ENCODE measurements at places on chromosomes 16 and 17.
A peak's percentile ranks its signal among the peaks of the same experiment; 100 is the strongest.

- no peak for DNase-seq
Measured at GRCh38 chr17:81154961-81155360, 10.3 kb upstream of the PVALEF start.

DNA sequence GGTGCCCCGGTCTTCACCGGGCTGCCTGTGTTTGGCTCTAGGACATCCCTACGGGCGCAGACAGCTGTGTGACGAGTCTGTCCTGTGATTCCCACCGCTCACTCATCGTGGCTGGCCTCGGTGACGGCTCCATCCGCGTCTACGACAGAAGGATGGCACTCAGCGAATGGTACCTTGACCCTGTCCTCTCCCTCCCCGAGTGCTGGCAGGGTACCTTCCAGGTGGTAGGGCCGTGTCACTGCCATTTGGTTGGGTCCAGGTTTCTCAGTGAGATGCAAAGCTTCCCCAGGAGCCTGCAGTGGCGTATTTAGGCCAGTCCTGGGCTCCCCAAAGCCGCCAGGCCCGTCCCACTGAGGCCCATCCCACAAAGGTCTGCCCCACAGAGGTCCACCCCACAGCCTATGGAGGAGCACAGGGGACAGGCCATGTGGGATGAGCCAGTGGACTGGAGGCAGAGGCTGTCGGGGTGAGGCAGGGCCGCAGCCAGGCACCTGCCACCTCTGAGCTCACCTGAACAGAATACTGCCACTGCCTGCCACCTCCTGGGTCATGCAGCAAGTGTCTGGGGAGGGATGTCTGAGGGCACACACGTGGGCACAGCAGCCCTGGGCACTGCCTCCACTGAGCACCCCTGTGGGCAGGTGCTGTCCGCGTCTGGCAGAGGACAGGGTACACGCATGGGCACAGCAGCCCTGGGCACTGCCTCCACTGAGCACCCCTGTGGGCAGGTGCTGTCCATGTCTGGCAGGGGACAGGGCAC lies 31.4 kb upstream of the CHMP6 start:
- DNase-seq: no peak

DNA sequence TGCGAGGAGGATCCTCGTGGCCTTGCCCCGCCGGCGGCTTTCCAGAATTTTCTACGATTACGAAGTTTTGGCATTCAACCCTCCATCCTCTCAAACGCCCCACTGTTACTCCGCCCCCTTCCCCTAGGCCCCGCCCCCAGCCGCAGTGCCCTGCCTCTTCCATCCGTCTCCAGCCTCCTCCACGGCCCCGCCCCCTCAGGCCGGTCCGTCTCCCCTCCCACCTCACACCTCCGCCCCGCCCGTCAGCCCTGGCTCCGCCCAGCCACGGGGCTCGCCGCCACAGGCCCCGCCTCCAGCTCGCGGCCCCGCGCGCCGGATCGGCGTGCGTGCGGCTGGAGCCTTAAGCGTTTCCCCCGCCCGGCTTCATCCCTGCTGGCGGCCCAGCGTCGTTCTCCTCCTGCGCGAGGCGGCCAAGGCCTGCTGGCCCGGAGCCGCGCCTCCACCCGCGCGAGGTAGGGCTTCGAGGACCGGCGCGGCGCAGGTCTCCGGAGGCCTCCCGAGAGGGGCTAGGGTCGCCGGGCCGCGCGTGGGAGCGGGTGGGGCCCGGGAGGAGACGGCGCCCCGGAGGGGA lies at the start of the genes C17orf67 and DGKE:
TSS of gene C17orf67 (minus strand) at position 112 of the 571 bp plus-strand sequence. CDS start 18,110 bp downstream, outside the sequence.
TSS of gene DGKE (plus strand) at position 343 of the 571 bp plus-strand sequence. CDS start 645 bp downstream, outside the sequence.
- peak; percentile 98 for DNase-seq

DNA sequence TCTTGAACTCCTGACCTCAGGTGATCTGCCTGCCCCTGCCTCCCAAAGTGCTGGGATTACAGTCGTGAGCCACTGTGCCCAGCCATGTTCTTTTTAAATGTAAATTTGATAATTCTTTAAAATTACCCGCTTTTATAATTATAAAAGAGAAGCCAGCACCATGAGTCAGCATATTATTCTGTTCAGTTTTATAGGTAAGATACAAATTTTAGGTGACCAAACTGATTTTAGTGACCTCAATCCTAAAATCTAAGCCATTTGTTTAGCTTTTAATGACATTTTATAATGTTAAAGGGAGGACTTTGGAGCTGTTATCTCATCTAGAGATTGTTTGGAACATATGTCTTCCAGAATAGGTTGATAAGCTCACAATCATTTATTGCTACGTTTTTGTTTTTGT lies 20.8 kb upstream of the PPM1E start:
- DNase-seq: no peak

DNA sequence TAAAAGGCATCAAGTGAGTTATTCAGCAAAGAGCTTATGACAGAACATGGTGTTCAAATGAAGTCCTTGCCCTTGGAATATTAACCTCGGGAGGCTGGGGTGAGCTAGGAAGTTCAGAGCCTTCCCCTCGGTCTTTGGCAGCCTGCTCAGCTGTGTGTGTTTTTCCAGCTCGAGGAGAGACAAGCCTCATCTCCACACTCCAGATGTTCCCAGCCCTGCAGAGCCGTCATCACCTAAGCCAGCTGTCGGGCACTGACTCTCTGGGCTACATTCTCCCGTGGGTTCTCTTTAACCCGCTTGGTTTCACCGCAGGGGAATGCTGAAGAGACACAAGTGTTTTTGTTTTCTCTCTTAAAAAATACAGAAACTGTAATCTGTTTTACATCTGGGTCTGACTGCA lies 47.1 kb downstream of the IRX3 start:
- DNase-seq: peak; percentile 41

GRCh38 chr16:67063008-67063407 lies 34.1 kb downstream of the CBFB start:
- DNase-seq: no peak

GRCh38 chr17:53633856-53634255 lies 188.9 kb upstream of the KIF2B start:
- peak; percentile 38 for DNase-seq

DNA sequence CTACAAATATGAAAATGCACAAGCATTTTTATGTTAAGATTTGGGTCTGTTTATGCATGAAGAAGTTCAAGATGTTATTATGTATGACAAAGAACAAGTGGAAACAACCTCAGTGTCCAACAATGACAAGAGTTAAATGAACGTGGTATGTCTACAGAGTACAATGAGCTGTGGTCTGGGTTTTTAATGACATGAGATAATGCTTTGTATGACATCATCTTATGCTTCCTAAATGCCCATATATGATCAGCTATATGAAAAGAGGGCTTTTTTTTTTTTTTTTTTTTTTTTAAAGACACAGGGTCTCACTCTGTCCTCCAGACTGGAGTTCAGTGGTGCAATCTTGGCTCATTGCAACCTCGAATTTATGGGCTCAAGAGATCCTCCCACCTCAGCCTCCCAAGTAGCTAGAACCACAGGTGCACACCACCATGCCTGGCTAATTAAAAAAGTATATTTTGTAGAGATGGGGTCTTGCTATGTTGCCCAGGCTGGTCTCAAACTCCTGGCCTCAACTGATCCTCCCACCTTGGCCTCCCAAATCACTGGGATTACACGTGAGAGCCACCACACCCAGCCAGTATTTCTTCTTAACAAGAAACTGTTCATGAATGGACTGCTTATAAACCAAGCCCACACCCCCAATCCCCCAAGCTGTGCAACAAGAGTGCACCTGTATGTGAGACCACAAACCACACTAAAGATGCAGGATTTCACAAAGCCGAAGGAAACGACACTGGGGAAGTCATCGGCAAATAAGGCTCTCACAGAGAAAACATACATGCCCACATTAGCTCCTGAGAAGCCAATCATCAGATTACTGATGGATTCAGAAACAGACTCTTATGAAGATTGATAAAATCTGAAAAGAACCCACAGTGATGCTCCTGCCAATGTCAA lies 114.5 kb downstream of the CPPED1 start:
- peak; percentile 6 for DNase-seq

- peak; percentile 55 for DNase-seq
Measured at GRCh38 chr17:77439189-77440018, 298.6 kb downstream of the SEC14L1 start.

- DNase-seq: peak; percentile 8
Measured at GRCh38 chr17:71099003-71099714, 929.8 kb downstream of the KCNJ2 start.

DNA sequence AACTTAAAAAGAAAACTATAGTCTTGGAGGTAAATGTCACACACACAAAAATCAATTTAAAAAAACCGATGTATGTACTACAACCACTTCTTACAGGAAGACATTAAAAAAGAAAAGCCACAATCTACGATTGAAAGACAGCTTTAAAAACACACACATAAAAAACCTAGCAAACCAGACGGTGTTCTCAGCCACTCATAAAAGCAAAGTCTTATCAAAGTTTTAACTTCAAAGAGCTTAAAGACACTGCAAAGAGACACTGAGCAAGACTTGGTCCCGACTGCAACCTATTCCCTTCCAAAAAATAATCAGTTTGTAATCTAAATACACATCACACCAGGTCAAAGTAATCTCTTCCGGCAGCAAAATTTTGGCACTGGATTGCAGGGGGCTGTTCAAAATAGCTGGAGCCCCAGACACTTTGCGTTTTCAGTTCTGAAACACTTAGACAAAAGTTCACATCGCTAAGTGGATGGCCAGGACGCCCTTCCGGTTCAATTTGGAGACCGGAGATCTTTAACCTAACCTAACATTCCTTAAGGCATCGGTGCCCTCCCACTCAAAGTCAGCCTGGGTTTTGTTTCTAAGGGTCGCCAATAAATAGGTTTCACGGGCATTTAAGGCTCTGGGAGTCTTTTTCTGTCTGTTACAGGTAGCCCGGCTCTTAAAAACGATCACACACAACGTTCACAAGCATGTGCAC lies 2.6 kb downstream of the ZCCHC14 start:
- DNase-seq: no peak

- peak; percentile 93 for DNase-seq
Measured at GRCh38 chr17:78883533-78884131, 19.4 kb downstream of the CEP295NL start.

- peak; percentile 32 for DNase-seq
Measured at GRCh38 chr16:63442246-63442645, 1406.0 kb upstream of the CDH8 start.

GRCh38 chr17:77502626-77503292 lies 362.0 kb downstream of the SEC14L1 start:
- no peak for DNase-seq

DNA sequence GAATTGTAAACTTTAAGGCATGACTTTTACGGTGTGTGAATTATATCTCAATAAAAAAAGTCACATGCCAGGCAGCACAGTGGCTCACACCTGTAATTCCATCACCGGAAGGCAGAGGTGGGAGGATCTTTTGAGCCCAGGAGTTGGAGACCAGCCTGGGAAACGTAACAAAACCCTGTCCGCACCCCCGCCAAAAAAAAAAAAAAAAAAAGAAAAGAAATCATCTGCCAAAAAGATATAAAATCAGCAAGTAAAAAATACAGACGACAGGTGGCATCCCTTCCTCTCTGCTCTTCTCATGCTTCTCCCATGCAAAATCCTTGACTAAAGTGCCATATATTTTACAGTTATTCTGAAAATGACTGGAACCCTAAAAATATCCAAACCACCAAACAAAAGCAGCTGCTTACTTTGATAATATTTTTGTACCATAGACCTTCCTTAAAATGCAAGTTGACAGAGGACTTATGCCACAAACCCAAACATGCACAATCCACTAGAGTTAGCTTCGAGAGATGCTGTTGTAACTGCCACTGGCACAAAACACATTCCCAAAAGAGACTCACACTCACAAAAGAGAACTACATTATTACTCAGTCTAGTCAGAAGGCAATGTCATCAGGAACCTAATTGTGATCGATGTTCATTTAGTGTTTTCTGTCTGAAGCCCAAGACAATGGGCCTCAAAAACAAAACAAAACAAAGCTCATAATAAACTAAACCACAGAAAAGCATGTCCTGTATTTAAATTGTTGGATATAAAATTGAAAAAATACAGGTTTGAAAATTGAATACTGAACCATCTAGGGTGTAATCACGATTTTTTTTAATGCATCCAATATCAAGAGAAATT lies 2.4 kb downstream of the CRLF3 start:
- DNase-seq: no peak

DNA sequence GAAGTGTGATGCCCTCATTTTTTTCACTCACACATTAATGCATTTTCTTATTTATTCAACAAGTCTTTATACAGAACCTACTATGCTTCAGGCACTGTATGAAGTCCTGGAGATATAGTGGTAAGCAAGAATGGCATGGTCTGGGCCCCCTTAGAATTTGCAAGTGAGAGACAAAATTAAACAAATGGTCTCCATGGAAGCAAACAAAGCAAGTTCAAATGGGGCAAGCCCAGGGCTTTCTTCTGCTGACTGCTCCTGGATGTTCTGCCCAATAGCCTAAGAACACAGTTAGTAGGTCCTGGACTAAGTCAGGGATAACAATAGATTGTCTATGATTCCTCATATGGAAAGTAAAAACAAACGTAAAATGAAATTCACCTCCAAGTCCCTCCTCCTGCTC lies 31.3 kb upstream of the DDX52 start:
- DNase-seq: no peak

- peak; percentile 48 for DNase-seq
Measured at GRCh38 chr16:8768692-8769091, 28.7 kb downstream of the TMEM186 start.

- peak; percentile 62 for DNase-seq
Measured at GRCh38 chr17:41322094-41322902, 6.8 kb upstream of the KRTAP17-1 start.

- DNase-seq: peak; percentile 82
Measured at GRCh38 chr16:85330694-85331188, 218.5 kb upstream of the CIBAR2 start.

DNA sequence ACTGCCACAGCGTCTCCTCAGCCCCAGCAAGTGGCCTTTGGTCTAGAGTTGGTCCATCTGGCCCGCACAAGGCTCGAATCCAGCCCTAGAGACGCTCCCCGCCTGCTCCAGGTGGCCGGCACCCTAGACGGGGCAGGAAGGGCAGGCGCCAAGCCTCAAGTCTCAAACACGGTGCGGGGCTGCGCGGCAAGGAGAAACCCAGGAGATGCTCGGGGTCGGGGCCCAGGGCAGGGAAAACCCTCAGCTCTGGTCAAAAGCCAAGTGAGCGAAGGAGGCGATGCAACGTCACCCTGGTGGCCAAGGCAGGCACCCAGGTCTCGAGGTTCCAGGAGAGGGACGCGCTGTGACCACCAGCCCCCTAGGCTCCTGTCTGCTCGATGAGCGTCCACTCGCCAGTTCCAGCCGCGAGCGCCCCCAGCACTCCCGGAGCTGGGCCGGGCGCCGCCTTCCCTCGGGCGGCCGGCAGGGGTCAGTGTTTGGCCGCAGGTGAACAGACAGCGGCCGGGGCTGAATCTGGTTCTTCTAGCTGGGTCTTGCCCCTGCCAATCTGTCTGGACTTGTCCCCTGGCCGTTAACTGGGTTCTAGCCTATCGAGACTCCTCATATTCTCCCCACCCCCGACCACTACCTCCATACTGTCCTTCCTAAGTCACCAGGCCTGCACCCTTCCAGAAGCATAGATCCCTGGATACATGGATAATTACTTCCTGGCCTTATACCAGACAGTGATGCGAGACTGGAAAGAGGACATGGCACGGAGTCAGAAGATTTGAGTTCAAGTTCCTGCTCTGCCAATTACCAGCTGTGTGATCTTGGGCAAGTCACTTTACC lies 44.0 kb downstream of the PRAC1 start:
- DNase-seq: peak; percentile 79

GRCh38 chr16:70304892-70305448 lies 6.0 kb downstream of the DDX19B start:
- no peak for DNase-seq

- DNase-seq: no peak
Measured at GRCh38 chr17:60577147-60577915, 22.7 kb upstream of the PPM1D start.

- no peak for DNase-seq
Measured at GRCh38 chr16:67370661-67371060, 22.6 kb downstream of the TPPP3 start.

Data from eye (tissue), 1 donor.